Right renal pelvis (tissue), 4 donors: ENCODE measurements at places on chromosomes 11 and 22.
A peak's percentile ranks its signal among the peaks of the same experiment; 100 is the strongest.

GRCh38 chr22:19678949-19679521 is 35.3 kb upstream of the SEPTIN5 start:
- DNase-seq, result no peak

DNA sequence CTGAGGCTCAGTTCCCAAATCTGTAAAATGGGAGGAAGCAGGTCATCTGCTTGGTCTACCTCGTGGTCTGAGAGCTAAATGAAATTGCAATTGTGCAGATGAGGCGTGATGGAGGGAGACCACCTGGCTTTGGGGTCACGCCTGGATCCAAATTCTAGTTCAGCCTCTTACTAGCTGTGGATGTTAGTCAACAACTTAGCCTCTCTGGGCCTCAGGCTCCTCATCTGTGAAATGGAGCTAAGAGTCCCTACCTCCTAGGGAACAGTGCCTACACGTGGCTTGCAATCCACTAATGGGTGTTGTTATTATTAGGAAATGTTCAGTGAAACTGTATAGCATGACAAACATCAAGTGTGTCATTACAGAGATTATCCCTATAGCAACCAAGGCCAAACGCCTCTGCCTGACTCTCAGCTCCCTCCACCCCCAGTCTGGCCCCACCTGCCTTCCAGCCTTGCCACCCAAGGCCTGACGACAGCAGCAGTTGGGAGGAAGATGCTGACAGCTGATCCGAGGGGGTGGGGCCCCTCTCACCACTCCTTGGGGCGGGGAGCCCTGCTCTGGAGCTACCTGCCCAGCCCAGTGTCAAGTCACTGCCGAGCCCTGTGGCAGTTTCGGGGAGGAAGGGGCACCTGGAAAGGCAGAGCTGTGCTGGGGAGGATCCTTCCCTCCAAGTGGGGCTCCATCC is 1.7 kb upstream of the RHOD start:
- DNase-seq, result no peak

DNA sequence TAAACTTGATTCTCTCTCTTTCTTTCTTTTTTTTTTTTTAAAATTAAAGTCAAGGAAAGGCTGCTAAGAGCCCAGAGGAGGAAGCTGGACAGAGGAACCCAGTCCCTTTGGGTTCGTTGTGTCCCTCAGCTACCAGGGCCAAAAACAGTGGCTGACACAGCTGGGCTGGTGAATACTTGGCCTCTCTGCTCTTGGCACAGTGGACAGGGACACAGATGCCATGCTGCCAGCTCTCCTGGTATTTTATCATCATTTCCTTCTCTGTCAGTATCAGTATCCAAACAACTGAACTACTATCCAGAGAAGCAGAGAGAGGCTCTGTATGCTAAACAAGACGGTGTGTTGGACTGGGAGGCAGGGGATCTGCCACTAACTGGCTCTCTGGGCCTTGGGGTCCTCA is 123.7 kb upstream of the CCDC90B start:
- no peak for DNase-seq

DNA sequence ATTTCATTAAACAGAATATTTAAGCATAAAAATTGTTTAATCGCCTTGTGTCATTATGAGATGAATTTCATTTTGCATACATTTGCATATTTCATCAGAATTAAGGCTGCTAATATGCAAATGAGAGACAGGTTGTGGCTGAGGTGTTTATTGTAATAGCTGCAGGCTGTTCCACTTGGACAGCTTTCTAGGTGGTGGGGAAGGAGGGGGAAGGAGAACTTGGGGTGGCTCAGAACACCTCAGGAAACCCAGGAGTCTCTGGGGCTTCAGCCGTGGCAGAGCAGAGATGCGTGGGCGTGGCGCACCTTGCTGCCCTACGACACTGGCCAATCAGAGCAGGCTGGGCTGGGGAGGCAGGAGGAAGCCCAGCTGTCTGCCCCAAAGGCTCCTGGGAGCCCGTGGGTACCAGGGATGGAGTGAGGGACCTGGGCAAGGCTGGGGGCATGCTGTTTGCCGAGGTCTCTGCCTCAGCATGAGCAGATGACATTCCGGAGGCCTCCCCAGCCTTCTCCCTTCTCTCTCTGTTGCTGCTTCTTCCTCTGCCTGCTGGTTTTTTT is 542.9 kb downstream of the MN1 start:
- no peak for DNase-seq

- no peak for DNase-seq
These were observed 3.7 kb upstream of the CARNS1 start for GRCh38 chr11:67411785-67412152.

DNA sequence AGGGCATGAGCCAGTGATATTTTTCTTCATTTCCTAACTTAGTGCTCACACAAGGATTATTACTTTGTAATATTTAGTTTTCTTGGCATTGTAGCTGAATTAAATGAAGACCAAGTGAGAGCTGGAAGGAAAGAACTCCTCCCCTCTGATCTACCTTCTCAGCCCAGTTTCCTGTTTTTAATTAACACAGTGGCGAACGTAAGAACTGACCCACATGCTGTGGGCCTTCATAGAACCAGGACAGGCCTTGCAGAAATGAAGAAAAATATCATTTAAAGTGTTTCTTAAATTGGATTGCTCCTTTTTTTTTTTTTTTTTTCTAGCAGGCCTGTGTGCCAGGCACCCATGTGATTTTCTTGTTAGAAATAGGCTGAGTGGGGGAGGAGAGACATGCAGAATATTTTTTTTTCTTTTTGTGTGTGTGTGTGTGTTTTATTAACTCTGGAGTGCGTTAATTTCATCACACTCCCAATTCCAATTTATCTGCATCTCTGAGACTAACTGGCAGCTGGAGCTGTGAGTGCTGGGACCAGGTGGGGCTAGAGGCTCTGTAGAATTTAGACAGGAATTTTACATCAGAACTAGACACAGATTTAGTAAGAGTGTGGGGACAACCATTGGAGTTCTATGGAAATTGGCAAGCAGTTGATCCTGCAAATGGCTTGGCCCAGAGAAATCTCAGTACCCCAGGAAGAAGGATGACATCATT is 320.5 kb downstream of the DDX10 start:
- no peak for DNase-seq

DNA sequence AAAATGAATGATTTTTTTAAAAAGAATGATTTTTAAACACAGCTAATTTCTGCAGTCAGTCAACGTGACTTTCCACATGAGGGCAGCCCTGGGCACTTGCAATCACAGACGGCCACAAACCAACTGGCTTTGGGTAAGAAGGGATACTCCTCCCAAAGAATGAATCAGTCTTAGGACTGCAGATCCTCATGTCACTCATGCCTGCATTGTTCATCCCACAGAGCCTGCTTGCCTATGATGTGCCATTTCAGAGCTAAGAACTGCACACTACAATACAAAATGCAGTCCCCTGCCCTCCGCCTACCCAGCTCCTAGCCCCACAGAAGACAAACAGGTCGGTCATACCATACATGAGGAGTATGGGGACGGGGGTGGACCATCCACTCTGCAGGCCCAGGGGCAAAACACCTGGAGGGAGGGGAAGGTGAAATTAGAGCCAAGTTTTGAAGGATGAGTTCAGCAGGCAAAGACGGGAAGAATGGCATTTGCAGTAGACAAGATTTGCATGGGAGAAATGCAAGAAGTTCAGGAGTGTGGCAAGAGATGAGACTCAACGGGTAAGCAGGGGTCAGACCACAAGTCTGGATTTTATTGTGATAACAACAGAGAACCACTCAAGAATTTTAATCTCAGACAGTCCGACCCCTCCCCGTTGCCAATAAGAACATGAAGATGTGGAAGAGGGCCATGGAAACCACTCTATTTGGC is 24.7 kb downstream of the PACSIN2 start:
- DNase-seq, result no peak

- DNase-seq, result no peak
These were observed 2.9 kb upstream of the HORMAD2 start for GRCh38 chr22:30077279-30077880.

GRCh38 chr11:69662021-69662698 is 13.0 kb downstream of the LTO1 start:
- DNase-seq, result no peak

GRCh38 chr11:125960771-125961170 is 14.9 kb downstream of the VSIG10L2 start:
- DNase-seq, result no peak

DNA sequence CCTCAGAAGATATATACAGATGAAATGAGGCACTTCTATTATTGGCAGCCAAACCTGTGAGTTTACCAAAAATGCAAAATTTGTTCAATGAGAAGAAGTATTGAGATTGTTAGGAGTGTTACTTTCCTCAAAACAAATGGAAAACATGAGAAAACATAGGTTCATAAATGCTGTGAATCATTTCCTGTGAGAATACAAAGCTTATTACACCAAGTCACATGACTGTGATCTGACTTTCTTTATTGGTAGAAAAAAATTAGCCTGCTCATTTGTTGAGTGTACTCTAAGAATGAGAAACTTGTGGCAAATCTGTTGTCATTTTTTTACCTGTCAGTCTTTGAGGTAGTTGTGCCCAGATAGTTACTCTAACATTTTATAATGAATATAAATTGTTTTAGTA is 215.1 kb downstream of the TMEM135 start:
- DNase-seq, result no peak

GRCh38 chr11:131246663-131247062 is 123.8 kb upstream of the NTM start:
- DNase-seq, result peak; percentile 20

GRCh38 chr11:1308743-1309497 is 512 bp downstream of the TOLLIP start:
- DNase-seq, result no peak

GRCh38 chr11:62545437-62546243 is 966 bp downstream of the AHNAK start:
- peak; percentile 91 for DNase-seq

DNA sequence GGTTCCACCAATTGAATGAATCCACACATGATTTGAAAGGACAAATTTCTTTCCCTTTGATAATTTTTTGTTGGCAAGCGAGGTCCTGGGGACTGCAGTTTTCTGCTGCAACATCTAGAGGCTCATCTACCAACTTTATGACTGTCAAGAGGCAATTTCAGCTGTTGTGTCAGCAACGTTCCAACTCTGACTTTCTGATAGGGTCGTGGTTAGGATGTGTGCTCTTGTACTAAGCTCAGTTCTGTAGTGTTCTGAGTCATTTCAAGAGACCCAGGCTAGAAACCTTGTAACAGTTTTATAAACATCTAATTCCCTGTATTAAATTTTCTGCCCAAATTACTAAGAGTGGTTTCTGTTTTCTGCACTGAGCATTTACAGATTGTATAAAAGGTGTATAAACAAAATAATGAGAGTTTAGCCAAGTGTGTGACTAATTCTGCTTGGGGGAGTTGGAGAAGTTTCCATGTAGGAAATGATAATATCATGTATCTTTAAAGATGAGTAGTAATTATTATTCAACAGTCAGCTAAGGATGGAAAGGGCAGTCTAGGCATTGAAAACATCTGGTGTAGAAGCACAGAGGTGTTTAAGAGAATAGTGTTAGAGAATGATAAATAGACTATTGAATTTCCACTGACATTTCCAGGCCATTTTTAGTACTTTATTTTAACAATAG is 72.2 kb downstream of the RBMXL2 start:
- DNase-seq, result no peak

GRCh38 chr11:72773291-72773690 is 20.6 kb downstream of the STARD10 start:
- no peak for DNase-seq

- DNase-seq, result no peak
These were observed 19.8 kb upstream of the ABCC8 start for GRCh38 chr11:17496406-17496805.

DNA sequence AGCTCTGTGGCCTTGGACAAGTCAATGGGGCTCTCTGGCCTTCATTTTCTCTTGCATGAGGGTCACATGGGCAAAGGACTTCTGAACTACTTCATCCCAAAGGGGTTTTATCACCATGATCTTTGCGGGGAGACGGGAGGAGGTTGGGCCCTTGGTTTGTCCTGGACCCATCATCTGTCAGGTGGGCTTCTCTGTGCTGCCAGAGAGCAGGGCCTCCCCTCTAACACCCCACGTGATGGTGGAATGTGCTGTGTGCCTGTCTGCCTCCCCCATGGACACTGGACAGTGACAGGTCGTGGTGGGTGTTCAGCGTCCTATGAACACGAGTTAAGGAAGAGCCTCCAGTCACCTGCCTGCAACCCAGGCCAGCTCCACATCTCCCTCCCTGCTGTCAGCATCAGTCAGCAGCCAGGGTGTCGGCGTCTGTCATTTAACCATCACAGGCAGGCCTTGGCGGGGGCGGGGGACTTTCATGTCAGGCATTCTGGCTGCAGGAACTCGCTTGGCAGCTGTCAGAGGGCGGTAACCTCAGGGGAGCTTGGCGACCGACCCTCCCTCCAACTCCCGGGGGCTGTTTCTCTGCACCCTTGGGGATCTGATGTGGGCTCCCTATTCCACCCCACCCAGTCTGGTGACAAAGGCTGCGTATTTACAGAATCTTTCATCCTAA is 2.6 kb upstream of the SUN2 start:
- no peak for DNase-seq

DNA sequence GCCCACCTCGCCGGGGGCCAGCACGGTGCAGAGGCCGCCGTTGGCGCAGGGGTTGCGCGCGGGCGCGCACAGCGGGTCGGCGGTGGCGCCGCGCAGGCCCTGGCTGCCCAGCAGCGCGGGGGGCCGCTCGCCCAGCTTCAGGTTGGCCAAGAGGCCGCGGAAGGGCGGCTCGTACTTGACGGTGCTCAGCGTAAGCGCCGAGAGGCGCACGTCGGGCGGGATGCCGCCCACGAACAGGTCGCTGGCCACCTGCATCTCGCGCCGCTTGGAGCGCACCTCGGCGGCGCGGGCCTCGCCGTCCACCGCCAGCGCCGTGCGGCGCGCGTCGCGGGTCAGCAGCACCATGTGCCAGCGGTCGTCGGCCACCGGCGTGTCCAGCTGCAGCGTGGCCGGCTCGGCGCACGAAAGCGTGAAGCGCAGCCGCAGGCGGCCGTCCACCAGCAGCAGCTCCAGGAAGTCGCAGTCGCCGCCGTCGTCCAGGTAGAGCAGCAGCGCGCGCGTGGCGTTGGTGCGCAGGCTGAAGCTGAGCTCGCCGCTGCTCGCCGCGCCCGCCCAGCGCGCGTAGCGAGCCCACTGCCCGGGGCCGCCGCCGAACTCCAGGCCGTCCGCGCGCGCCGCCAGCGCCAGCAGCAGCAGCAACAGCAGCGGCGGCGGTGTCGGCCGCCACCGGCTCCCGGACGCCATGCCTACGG is 9.8 kb downstream of the NRXN2 start:
- DNase-seq, result no peak

- no peak for DNase-seq
These were observed 111.5 kb upstream of the CLMP start for GRCh38 chr11:123306531-123306930.

DNA sequence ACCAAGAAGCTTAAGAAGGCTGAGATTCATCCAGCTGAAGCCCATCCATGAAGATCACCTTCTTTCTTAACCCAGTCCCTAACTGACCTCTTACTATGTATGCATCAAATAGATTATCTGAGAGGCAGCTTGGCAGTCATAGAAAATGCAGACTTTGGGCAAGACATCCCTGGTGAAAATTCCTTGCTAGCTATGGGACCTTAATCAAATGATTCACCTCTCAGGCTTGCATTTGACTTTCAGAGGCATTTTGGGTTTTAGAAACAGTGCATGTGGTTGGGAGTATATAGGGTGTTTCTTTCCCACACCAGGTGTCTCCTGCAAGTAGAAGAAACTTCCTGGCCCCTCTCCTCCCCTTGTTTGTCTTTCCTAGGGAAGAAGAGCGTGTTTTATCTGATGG is 188.5 kb upstream of the ISX start:
- DNase-seq, result no peak
